Dorsolateral prefrontal cortex (tissue), 122 donors: ENCODE measurements at places on chromosomes 2 and 18.

DNA sequence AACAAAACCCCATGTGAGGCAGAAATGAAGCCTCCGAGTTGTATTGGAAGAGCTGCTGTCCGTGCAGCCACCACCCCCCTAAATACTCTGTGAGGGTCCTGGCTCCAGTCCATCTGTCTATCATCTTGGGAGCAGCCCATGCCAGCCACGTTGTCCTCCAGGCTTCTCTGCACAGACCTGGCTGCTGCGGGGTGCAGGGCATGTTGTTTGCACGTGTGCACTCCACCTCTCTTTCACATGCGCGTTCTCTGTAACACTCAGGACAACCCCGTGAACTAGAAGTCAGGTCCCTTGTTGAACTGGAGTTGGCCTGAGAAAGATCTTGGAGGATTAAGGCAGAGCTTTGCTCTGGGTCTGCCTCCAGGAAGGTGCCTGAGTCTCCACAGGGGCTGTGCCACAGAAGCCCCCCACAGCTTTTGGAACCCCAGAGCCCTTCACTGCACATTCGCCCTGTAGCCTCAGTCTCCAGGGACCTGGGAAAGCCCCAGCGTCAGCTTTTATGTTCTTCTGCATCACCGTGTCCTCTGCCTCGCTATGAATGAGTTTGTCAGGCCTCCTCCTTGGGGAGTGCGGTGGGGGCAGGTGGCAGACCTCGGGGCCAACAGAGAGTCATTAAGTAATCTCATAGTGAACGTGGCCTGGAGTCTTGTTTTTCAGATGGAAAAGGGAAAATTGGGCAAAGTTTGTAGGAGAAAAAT, 16.6 kb downstream of the RTP5 start:
- DNase-seq: no peak

DNA sequence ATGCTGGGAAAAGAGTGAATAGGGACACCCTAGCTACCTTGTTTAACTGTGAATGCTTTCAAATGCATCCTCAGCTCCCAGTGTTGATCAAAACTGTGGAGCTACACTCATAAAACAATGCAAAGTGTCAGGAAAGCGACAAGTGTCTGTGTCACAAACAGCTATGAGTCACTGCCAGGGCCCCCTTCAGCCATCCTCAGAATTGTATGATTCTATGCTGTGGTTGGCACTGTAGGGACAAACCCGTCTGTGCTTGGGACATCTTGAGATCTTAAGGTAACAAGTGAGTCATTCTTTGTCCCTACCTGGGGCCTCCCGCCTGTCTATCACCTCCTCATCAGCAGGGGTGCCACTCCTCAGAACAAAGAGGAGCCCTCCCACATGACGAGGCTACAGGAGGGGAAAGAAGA, 42.4 kb downstream of the KLF7 start:
- DNase-seq: no peak

DNA sequence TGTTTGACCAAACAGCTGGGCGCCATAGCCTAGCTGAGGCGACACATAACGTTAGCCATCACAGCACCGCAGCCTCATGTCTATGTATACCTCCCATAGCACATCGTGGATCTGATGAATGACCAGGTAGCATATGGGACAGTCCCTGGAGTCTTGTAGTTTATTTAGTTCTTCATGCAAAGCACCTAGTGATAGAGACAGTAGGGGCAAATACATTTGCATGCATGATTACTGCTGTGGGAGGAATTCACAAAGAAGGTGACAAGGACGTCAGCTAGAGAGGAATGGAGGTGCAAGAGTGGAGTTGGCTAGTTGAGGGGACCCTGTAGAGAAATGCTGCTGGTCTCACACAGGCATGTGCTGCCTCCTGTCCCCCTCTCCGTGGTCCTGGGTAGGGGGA, 478.9 kb upstream of the HS6ST1 start:
- DNase-seq: no peak

DNA sequence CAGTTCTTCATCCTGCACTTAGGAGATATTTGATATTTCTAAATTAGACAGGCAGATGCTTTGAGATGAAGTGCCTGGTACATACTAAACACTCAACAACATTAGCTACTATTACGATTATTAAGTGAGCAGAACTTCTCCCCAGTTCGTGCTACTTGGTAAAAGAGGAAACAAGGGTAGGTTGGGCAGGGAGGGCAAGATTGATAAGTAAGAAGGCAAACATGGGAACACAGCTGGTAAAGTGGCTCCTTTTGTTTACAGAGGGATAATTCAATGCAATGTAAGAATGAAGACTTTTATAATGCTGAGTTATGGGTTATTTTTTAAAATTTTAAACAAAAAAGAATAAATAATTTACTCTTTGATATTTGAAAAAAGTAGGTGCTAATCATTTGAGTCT, 15.9 kb upstream of the WIPF1 start:
- no peak for DNase-seq

GRCh38 chr2:7983451-7983850, 698.4 kb upstream of the ID2 start:
- no peak for DNase-seq

DNA sequence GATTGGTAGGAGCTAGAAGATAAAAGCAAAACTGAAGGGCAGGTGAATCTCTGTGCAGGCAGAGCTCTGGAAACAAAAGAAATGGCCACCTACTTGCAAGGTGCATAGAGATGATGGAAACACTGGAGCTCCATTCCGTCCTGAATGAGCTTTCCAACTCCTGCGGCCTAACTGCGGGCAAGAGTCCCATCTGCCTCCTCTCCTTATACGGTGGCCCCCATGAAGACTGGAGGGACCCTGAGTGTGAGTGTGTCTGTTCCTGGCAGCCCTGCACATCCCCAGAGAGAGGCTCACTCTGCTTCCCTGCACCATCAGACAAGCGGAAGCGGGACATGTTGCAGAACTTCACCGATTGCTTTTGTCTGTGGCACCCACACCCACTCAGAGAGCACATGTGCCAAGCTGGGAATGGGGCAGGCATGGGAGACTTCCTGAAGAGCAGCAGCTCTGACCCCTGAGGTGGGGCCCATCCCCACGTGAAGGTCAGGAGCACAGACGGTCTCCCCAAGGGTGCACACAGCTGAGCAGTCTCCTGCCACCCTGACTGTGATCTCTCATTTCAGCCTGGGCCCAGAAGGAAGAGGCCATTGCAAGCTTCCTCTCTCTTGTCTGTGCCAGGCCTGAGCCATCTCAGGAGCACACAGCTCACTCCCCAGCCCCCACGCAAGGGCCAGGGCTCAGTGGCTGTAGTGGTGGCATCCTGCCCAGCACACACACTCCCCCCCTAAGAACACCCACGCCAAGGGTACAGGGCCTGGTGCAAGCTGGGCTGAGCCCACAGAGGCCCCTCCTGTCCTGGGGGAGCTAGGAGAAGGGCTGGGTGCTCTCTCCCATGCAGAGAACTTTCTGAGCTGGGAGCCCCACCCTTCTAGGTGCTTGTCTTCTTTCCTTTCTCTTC, 75.3 kb downstream of the STPG4 start:
- DNase-seq: no peak

GRCh38 chr2:102667072-102667471, 47.7 kb downstream of the SLC9A2 start:
- DNase-seq: no peak

DNA sequence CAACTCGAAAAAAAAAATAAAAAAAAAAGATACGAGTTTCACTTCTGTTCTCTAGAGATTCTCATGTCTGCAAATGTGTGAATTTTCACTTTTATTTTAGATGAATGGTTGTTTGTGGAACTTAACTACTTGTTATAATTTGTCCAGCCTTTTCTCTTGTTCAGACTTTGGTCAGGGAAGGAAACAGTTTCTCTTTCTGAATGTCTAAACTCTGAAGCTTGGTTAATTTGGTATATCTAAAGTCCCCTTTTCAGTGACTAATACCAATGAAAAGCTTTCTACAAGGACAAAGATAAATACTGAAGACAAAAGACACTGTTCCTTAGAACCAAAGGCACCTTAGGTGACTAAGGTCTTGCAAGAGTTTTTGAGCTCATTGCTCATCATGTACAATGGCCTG, 144.4 kb upstream of the PIEZO2 start:
- no peak for DNase-seq

GRCh38 chr2:143068509-143068908, 60.7 kb upstream of the ARHGAP15 start:
- no peak for DNase-seq

- no peak for DNase-seq
Measured at GRCh38 chr2:222796413-222797103, 64.3 kb upstream of the ACSL3 start.

GRCh38 chr2:53938904-53939303, 31.9 kb downstream of the PSME4 start:
- no peak for DNase-seq

DNA sequence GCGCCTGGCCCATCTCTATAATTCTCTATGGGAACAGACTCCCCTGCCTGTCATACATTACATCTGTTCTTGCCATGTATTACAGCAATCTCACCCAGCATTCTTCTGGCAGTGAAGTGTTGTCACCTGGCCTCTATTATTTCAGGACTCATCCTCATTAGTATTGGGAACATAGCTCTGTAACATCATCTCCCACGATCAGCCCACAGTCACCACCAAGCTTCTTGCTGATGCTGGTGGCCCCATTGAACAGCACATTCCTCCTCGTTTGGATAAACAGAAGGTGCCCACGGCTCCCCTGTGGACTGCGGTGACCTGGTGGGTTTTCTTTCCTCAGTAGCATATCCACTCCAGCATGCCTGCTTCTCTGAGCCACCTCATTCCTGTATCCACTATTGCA, 21.5 kb downstream of the CHCHD5 start:
- DNase-seq: no peak

- no peak for DNase-seq
Measured at GRCh38 chr2:191443446-191443845, 198.2 kb downstream of the MYO1B start.
